NCI-H187 (cell line): ENCODE measurements at places on chromosomes 3 and 15.

DNA sequence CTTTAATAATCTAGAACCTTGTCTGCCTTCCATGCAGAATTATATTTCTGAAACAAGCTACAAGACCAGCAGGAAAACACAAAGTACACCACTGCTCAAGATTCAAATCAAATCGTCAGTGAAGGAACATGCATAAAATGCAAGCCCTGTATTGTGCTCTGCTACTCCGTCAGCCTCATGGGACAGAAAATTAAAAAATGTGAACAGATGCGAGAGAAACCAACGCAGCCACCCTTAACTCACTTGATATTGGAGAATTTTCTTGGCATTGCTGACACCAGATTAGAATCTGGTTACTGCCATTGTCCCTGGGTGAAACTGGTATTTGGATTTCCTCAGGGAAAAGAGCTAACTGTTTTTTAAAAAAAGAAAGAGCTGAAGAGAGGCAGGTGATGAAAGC is 23.6 kb downstream of the ANXA2 start:
- DNase-seq = no peak

DNA sequence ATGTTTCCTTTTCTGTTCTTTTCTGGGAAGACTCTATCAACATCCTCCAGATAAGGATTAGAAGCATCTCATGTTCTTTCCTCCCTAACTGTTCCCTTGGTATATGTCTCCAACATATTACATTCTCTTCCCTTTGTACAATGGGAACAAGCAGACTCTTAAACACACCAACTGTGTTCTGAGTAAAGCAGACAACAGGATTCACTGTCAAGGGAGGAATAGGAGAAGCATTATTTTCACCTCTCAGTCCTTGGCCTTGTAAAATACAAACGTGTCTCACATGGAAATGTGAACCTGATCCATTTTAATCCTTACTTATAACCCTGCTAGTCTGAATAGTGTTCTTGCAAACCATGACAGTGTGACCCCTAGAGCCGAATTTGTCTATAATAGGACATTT is 19.6 kb downstream of the GYG1 start:
- DNase-seq = no peak

- DNase-seq = no peak
Measured at GRCh38 chr3:9224490-9224889, 25.0 kb downstream of the SRGAP3 start.

GRCh38 chr15:100597862-100598261 is 4.1 kb downstream of the LINS1 start:
- DNase-seq = no peak

DNA sequence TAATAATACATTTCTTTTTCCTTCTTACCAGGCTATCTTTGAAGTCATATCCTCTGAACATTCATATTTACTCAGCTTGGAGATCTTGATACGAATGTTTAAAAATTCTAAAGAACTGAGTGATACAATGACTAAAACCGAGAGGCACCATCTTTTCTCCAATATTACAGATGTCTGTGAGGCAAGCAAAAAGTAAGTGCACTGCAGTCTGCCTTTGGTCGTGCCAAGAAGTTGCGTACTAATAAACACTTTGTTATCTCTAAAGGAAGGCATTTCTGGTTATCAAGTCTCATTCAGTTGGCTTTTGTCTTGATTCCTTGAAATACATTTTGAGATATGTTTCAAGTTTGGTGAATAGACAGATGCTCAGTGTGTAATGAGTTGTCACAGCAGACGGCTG is 31.6 kb downstream of the ARHGEF26 start:
- DNase-seq = no peak

DNA sequence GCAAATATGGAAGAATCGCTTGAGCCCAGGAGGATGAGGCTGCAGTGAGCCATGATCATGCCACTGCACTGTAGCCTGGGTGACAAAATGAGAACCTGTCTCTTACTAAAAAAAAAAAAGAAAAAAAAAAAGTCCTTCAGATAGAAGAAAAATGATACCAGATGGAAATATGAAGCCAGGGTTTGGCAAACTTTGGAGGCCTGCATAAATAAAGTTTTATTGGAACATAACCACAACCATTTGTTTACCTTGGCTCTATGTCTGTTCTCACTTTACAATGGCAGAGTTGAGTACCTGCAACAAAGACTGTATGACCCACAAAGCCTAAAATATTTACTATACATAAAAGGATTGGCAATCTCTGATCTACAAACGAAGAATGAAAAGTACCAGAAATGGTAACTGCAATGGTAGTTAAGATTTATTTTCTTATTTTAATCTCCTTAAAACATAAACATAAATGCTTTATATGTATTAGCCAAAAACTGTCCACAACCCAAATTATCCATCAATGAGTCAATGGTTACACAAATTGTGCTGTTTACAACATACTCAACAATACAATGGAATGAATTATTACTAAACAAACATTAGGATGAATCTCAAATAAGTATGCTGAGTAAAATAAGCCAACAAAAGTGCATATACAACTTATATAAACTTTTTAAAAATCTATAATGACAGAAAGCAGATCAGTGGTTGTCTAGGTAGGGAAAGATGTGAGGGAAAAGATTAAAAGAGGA is 41.8 kb downstream of the GOLGB1 start:
- no peak for DNase-seq

- no peak for DNase-seq
Measured at GRCh38 chr3:111923095-111923771, 55.6 kb upstream of the ABHD10 start.

DNA sequence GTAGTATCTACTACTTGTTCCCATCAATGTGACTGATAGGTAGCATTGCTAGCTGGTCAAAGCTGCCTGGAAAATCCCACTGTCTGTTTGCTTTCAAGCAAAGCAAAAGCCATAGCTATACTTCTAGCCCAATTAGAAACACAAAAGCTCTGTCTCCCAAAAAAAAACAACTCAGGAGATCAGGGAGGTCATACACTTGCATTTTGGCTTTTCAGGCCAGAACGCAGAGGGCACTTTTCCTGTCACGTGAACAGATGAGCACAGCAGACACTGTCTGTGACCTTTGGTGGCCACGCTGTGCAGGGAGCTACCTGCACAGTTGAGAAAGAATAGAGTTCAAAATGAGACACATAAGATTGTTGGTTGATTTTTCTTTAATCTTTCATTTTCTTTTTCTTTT is 441.7 kb upstream of the PDZRN3 start:
- no peak for DNase-seq

- DNase-seq = no peak
Measured at GRCh38 chr3:196812853-196813252, 54.9 kb upstream of the SENP5 start.

DNA sequence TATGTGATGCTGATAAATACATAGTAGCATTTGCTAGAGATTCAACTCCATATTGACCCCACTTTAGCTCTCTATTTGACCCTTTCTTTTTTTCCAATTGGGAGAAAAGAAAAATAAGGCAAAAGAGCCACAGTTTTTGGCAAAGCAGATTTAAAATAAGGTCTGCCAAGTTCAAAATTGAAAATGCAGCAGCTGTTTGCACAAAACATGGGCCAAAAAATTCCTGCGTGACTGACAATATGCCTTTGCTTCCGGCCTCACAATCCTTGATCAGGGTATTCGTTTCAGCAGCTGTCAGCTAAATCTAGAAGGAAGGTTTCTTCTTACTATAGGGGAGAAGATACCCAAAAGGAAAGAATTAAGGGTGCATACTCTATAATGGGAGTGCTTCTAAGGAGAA is 563.5 kb upstream of the CCDC54 start:
- no peak for DNase-seq

- no peak for DNase-seq
Measured at GRCh38 chr3:72641072-72641471, 207.2 kb downstream of the SHQ1 start.

- DNase-seq = no peak
Measured at GRCh38 chr3:181610973-181611265, 100.8 kb upstream of the SOX2 start.
